ENCODE measurements at places on chromosomes 5 and 9.

DNA sequence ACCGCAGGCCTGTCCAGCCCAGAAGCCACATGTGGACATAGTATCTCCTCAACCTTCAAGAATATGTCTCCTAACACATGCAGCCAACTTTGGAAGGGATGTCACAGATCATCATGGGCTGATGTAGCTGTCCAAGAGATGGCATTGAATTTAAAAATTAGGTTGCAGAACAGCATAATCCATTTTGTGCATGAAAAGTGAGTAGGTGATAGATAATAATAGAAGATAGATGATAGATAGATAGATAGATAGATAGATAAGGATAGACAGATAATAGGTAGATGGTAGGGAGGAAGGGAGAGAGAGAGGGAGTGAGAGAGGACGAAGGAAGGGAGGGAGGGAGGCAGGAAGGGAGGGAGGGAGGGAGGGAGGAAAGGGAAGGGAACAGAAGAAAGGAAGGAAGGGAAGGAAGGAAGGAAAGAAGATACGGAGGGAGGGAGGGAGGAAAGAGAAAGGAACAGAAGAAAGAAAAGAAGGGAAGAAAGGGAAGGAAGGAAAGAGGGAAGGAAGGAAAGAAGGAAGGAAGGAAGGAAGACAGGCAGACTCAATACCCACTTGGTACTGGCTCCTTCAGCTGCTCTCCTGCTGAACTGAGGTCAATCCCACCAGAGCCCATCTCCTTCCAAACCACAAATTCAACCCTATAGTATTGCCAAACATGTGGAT, 28.9 kb upstream of the ERGIC1 start:
- no peak for DNase-seq

DNA sequence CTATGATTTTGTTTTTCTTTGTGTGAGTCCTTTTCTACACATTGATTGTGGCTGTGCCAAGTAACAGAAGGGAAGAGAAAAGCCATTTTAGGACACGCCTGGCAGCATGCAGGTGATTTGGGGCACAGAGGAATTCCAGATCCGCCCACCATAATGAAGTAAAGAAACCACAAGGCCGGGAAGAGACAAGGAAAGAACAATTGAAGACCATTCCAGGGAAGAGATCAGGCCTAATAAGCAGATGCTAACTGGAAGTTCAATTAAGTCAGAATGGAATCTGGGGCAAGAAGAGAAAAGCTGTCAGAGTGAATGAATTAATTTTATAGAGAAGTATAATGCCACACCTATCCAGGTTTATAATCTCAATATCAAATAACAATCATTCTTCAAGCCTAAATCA, 110.2 kb upstream of the ISL1 start:
- DNase-seq: no peak

DNA sequence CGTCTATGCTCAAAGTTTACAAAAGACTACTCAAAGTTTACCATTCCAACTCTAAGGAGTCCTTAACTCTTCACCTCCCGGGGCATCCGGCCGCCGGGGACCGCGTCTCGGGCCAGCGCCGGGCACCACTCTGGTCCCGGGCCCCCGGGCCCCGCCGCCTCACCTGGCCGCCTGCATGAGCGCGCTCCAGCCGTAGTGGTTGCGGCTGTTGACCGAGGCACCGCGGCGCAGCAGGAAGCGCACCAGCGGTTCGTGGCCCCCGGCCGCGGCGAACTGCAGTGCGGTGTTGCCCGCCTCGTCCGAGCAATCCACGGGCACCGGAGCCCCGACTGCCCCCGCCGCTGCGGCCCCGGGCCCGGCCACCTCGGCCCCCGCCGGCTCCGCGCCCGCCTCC, 388 bp downstream of the ANKS6 start:
- DNase-seq: peak; percentile 40

DNA sequence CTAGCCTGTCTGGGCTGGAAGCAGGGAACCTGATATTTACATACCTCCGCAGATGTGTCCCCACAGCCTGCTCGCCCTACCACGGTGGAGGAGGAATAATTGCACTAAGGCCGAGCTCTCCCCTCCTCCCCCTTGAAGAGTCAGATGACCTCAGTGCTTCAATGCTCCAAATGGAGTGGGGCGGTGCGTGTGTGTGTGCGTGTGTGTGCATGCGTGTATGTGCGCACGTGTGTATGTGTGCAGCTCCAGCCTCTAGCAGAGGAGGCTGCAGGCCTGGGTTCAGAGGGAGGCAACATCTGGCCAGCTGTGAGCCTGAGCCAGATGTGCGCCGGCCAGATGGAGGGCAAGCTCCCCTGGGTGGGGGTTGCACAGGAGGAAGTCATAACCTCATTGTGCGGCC, 90.5 kb downstream of the NRG2 start:
- DNase-seq: no peak

GRCh38 chr9:3732077-3733038, 206.6 kb upstream of the RFX3 start:
- DNase-seq: peak; percentile 93

DNA sequence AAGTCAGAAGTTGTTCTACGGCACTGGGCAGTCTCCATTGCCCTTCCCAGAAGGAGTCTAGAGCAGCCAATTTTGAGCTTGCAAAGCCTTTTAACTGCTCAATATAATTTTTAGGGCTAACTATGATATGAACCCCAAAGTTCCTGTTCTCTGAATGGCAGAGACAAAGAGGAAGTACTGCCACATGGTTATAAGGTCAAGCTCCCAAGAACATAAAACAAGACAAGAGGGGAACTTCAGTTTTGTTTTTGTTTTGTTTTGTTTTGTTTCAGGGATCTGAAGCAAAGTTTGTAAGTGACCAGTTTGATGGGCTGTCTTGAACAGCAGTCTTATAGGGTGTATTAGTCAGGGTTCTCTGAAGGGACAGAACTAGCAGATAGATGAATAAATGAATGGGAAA, 11.9 kb upstream of the SMC2 start:
- DNase-seq: no peak

DNA sequence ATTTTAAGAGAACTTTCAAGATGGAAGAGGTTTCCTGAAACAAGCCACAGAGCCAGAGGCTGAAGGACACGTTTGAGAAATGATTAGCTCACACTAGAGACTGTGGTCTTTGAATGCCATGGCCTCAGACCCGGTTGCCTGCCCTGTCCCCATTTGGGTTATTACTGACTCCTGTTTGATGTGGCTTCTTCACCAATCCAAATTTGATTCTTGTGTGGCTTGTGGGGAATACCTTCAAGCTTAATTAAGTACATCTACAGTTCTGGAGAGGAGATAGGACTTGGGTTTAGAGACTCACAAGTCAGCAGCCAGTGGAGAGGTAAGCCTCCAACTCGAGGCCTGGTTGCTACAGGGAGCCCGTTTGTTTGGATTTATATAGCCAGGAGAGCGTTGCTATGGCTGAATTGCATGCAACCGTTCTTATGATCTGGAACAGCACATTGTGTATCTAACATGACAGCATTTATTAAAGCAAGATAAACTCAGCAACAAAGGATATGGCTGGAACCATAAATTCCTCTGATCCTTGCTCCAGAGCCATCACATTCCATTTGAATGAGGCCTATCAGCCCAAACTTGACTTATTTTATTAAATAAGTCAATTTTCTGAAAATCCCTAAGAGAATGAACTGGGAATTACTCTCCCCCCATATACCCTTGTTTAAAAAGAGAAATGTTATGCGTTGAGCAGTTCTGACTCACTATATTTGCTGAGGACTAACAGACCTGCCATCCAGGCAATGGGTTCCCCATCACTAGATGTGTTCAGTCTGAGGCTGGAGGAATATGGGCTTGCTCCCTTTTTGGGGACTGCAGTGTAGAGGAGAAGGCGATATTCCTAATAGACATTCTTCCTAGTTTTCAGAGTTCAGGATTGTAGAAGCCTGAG, 88.4 kb upstream of the TNFSF8 start:
- DNase-seq: peak; percentile 81

DNA sequence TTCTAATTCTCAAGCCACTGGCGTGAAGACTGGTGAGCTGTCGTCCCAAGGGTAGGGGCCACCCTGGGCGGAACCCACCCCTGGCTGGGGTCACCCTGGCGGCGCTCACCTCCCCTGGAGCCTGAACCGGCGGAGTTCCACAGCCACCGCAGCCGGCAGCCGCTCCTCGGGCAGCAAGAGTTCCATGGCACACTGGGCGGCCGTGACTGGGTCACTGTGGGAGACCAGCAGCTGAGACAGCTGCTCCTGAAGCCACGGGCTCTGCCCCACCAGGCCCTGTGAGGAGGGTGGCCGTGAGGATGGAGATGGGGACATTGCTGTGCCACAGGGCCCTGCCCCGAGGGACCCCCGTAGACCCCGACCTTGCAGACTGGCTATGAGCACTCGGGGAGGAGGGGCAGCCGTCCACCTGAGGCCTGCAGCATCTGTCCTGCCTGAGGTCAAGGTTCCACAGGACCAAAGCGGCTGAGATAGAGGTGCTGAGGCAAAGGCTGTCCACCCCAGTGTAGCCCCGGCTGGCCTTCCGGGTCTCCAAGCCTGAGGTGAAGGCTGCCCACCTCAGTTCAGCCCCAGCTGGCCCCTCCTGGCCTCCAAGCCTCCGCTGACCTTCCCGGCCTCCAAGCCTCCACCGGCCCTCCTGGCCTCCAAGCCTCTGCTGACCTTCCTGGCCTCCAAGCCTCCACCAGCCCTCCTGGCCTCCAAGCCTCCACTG, 50.6 kb upstream of the NRARP start:
- DNase-seq: no peak

GRCh38 chr5:132057498-132058255, 2.8 kb upstream of the IL3 start:
- no peak for DNase-seq

DNA sequence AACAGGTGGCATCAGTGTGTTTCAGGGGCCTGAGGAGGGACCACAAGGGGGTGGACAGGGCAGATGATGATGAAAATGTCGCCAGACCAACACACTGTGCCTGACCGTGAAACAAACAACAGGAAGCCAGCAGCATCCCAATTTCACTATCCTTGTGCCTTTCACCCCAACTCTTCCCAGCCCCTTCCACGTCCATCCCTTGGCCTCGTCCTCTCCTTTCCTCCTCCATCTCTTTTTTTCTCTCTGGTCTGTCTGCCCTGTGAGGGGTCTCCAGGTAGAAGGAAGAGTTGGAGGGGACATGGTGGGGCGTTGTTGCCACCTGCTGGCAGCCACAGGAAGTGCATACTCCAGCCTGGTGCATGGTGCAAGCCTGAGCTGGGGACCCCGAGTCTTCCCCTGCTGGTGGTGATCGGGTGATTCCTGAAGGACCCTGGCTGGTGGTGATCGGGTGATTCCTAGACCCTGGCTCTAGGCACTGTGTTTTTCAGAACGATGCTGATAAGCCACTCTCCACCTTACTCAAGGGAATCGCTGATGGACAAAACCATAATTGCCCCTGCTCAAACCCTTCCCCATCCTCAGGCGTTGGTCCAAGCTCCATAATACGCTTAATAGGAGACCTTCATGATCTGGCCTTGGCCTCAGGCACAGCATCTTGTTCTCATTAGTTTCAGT, 21.7 kb upstream of the NSD1 start:
- no peak for DNase-seq

DNA sequence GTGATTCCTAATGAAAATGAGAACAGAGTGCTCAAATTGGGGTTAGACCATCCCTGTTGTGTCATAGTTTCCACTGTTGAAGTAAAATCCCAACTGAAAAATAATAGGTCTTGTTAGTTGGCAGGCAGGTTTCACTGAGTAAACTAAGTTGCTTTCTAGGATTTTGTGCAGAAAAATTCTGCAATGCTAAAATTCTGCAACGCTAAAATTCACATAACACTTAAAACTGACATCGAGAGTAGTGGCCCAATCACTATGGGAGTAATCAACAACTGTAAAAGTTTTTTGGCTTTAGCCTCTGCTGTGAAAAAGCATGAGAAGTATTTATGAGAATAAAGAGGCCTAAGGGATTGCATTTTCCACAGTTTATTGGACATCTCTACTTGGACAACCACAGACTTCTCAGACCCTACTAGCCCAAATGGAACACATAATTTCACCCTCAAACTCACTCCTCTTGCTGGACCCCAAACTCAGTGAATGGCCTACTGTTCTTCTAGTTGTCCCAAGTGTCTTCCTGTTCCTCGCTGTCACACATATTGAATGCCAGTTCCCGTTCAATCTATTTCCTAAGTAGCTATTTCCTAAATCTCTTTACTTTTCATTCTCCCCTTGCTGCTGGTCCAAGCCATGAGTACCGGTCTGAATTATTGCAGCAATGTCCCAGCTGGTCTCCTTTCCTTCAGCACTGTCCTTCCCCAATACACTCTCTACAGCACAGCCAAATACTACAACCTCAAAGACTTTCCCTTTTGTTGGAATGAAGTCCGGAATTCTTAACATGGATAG, 355.4 kb downstream of the PDE4D start:
- DNase-seq: no peak

DNA sequence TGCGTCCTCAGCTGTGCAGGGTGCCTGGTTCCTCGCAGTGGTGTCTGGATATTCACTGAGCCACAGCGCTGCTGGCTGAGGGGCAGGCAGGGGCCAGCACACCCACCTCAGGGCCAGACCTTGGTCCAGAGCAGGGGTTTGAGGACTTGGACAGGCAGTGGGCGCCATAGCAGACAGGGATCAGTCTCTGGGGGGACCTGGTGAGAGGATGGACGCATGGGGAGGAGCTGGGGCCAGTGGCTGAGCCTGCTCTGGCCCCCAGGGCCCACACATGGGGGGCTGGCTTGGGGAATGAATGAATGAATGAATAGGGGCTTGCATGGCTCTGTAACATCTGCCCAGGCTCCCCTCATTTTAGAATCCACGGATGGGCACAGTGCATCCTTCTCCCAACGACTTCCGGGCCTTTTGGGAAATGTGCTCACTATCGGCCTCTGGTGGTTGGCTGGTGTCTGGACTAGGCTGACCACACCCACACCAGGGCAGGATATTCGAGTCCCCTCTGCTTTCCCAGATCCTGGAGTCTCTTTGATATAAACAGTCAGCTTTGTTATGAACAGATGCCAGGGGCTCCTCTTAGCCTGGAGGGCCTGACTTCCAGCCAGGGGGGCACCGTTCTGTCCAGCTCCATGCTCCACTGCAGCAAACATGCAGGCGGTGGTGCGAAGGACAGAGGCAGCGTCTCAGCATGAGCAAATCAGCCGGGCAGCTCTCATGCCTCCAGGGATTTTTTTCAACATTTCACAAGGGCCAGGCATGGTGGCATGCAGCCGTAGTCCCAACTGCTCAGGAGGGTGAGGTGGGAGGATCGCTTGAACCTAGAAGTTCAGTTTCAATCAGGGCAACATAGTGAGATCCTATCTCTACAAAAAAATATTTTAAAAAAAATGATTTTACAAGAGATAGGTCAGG, 62.6 kb downstream of the NEK6 start:
- peak; percentile 67 for DNase-seq

- peak; percentile 62 for DNase-seq
Measured at GRCh38 chr5:126780165-126780827, 3.4 kb downstream of the LMNB1 start.

- no peak for DNase-seq
Measured at GRCh38 chr5:90135779-90136378, 273.7 kb downstream of the CETN3 start.

GRCh38 chr5:145210020-145210419, 625.1 kb downstream of the PRELID2 start:
- no peak for DNase-seq

DNA sequence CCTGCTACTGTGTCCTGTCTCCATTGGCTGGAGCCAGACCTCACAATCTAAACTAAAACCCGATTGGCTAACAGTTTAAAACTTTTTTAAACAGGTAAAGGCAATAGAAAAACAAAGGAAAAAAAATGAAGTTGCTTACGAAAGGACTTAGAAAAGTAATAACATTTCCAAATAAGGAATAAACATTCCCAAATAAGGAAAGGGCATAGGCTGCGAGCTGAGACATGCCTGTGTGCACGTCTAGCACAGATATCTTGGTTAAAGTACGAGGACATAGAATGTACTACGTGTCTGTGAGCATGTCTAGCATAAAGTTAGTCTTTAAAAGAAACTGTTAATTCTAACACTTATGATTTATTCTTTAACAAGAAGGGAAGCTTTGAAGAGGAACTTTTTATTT, 15.3 kb upstream of the FAM120A start:
- no peak for DNase-seq

All from umbilical cord (tissue), 2 donors.